ENCODE measurements at places on chromosomes 3 and 15. TPM values are rescaled to one million over a fixed set of nuclear protein-coding genes. Genes with fewer than 3 reads are reported as not detected.

Gene MCF2L2
- 15.0 TPM for total RNA-seq

Gene RAB6B
- total RNA-seq, result 3.0 TPM

Gene TMCO5A
- not detected for total RNA-seq

Gene NANOGP8
- 0.43 TPM for total RNA-seq

Gene RTP1
- not detected for total RNA-seq

Gene NRROS
- 1.2 TPM for total RNA-seq

Gene C3orf20
- not detected for total RNA-seq

Gene GOLGA8R
- total RNA-seq, result 4.3 TPM

Gene PLSCR5
- not detected for total RNA-seq

GRCh38 chr3:12175844-12176453 is 17.2 kb upstream of the TIMP4 start:
- DNase-seq, result peak; percentile 65

DNA sequence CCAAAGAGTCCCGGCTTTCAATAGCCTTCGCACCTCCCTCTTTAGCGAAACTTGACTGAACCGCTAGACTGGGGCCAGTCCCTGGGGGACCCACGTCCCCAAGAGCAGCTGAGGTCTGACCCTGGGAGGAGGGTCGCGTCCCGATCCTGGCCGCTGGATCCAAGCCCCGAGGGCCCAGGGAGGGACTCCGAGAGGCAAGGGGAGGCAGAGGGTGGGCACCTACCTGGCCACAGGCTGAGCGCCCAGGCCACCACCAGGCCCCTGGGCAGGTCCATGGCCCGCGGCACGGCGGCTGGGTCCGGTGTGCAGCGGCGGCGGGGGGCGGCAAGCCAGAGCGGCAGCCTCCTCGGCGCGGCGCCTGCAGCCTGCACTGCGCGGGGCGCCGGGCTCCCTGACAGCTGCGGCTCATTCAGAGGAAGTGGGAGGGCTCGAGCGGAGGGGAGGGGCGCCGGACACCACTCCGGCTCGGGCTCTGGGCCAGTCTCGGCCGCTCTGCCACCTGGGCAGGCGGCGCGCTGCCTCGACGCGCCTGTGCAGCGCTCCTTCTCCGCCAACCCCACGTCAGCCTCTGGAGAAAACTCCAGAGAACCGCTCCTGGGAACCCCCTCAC is at the start of gene ITGA11:
ITGA11 (minus strand) TSS at position 372 of the 610 bp plus-strand sequence; CDS start at position 275, 97 bp downstream.
- peak; percentile 51 for DNase-seq

DNA sequence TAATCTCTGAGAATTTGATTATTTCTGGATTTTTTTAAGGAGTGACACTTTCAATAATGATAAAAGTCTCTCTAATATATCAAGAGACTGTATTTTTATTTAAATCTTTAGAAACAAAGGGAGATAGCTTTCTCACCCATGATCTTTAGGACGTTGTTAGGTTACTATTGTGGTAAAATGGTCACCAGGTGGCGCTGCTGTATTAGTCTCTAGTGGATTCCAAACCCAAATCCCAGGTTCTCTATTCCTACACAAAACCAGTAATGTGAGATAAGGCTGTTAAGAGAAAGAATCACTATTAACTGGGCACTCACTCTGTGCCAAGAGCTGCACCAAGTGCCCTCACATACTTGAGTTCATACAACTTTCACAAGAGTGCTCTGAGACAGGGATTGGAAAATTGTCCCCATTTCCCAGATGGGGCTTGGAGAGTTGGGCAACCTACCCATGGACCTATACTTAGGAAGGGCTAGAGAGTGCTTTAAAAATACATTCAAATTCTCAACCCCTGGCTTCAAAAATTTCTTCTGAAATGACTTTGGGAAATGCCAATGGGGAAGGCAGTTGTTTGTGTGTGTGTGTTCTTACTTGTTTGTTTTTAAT is 593.4 kb upstream of the TGFBR2 start:
- DNase-seq, result peak; percentile 75

- no peak for DNase-seq
Observed at GRCh38 chr15:99732124-99732750, 1.0 kb downstream of the LYSMD4 start.

- no peak for DNase-seq
Observed at GRCh38 chr3:98573181-98573728, 20.2 kb downstream of the CPOX start.

GRCh38 chr15:31280046-31280830 is 46.4 kb upstream of the KLF13 start:
- DNase-seq, result peak; percentile 5

- no peak for DNase-seq
Observed at GRCh38 chr3:102290241-102290640, 144.6 kb upstream of the ZPLD1 start.

GRCh38 chr15:78154955-78155354 is 5.8 kb downstream of the IDH3A start:
- no peak for DNase-seq

GRCh38 chr15:82916161-82916952 is 36.2 kb downstream of the HOMER2 start:
- no peak for DNase-seq

GRCh38 chr15:59940456-59940855 is 63.7 kb upstream of the FOXB1 start:
- DNase-seq, result no peak

GRCh38 chr3:72903004-72903403 is 15.2 kb downstream of the GXYLT2 start:
- no peak for DNase-seq

DNA sequence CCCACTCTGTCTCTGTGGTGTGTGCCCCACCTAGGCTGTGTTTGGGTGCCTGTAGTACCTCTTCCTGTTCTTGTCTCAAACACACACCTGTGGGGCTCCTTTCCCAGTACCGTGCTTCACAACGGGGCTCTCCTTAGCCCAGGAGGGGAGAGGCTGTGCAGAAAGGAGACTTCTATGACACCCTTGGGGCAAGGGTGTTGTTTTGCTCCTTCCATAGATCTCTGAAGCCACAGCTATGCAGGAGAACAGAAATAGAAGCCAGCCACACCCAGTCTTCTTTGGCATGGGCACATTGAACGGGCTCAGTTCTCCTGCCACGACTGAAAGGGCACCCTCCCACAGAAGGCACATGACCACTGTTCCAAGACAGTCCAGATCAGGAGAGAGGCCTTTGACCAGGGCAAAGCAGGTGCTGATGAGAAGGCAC is 74.3 kb downstream of the LIPC start:
- no peak for DNase-seq

GRCh38 chr15:35481064-35481463 is 64.9 kb downstream of the DPH6 start:
- no peak for DNase-seq

DNA sequence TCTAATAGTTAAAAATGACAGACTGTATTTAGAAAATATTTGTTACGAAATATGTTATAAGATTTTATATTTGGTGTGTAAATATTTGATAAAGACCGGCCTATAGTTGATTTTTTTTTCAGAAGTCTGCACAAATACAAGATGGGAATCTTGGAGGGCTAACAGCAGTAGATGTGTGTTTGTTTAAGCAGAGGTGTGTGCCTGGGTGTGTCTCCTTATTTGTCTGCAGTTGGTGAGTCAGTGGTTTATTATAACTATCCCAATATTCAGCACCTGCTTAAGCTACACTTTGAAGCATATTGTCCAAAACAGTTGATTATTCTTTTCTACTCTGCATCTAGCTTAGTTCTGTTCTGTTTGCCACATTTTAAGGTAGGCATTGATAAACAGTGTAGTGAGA is 12.4 kb downstream of the GLCE start:
- no peak for DNase-seq

GRCh38 chr3:50530001-50530970 is 26.9 kb upstream of the CACNA2D2 start:
- no peak for DNase-seq

- DNase-seq, result no peak
Observed at GRCh38 chr3:193868590-193868989, 267.4 kb upstream of the HES1 start.

- DNase-seq, result no peak
Observed at GRCh38 chr3:100420885-100421284, 19.5 kb downstream of the LNP1 start.

- no peak for DNase-seq
Observed at GRCh38 chr3:196336319-196337145, 1.7 kb downstream of the TM4SF19 start.

- no peak for DNase-seq
Observed at GRCh38 chr15:93800805-93801204, 430.6 kb upstream of the MCTP2 start.

- no peak for DNase-seq
Observed at GRCh38 chr15:33894193-33894592, 74.1 kb upstream of the CHRM5 start.

GRCh38 chr3:30764281-30764680 is 130.2 kb downstream of the GADL1 start:
- no peak for DNase-seq

DNA sequence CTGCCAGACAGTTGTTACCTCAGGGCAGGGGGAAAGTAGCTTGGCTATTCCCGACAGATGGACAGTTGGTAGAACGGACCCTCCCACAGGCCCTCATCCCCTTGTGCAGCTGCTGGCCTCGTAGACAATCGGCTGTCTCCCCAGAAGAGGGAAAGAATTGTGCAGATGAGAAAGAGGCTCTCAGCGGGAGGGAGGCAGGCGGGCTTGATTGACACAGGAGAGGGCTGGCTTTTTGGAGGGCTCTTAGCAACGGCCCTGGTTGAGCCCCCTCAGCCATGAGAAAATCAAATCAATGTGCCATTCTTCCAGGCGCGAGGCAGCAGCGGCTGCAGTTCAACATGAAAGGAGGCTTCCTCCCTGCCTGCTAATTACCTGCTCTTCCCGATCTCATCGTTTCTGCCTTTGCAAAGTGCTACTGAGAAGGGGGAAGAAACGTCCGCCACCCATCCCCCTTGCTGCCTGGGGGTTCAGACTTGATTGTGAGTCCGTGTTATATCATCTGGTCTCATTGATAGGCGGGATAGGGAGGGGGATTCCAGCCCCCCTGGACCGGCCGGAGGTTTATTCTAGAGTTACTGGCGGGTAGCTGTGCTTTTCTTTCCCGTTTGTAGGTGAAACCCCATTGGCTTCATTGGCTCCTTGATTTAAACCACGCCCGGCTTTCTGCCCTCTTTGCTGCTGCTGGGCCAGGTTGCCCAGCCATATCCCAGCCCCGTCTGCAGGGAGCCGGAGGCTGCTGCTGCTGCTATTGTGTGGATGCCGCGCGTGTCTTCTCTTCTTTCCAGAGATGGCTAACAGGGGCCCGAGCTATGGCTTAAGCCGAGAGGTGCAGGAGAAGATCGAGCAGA is at the start of gene TAGLN3:
TAGLN3 (plus strand) TSS at position 287 of the 848 bp plus-strand sequence; CDS start at position 788, 501 bp downstream.
- no peak for DNase-seq

DNA sequence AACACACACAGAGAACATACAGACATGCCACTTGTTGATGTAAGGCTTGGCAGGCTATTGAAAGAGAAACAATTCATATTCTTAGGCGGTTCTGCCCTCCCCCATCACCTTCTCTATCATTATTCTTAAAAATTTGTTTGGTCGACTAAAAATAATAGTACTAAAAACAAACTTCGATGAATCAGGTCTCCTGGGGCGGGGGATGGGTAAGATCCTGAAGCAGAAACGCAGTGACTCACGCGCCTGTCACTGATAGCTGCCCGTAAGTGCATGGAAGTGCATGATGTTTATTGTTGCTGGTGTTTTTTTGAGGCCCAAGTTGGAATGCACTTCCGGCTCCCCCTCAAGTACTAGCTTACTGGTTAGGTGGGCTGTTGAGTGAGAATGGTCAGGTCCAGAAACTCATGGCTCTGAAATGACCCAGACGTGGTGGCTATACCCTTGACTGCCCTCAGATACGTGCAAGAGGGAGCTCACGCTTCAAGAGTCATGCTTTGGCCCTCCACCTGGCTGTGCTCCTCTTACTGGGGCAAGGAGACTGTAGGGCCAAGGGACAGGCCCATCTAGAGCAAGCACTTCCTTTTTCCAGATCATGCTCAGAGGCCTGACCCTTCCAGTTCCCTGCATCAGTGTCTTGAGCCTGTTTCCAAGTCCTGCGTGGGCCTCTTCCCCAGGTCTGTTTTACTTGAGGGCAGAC is 10.9 kb downstream of the SMAD3 start:
- peak; percentile 71 for DNase-seq

DNA sequence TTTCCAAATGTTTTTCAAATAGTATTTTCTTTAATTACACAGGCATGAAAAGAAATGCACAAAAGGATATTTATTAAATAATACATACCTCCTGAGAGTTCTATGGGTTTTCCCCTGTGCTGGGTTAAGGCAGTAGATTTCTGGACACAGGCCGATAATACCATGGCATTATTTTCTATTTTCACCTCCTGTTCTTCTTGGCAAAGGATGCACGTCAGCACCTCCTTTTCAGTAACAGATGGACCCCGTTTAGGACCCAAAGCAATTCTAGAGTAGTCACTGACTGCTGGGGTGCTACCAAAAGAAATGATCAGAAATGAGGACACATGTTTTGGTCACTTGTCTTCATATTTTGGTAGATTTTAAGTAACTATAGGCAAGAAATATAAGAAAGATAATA is 86.4 kb upstream of the TTBK2 start:
- DNase-seq, result no peak

DNA sequence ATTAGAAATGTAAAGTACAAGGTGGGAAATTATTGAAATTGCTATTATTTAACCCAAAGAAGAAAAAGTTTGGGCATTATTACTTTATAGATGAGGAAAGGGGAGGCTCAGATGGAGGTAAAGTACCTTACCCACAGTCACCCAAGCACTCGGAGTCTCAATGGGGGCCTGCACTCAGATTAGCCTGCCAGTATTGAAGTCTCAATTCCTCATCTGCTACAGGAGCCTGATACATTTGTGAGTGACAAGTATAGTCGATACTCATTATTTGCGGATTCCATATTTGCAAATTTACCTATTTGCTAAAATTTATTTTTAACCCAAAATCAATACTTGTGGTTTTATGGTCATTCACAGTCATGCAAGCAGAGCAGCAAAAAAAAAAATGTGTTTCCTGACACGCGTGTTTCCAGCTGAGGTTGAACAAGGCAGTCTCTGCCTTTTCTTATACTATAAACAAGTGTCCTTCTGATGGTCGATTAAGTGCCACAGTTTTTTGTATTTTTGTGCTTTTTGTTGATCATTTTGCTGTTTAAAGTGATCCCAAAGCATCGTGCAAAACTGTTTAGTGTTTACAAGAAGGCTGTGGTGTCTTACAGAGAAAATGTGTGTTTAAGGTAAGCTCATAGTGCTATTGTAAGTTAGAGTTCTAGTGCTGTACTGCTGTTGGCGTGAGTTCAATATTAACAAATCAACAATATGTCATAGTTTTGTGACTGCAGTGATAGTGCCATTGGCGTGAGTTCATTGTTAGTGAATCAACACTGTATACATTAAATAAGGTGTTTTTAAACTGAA is 48.0 kb downstream of the ARHGEF26 start:
- no peak for DNase-seq
